Vagina (tissue), 2 donors: ENCODE measurements at places on chromosomes 16 and 17.

DNA sequence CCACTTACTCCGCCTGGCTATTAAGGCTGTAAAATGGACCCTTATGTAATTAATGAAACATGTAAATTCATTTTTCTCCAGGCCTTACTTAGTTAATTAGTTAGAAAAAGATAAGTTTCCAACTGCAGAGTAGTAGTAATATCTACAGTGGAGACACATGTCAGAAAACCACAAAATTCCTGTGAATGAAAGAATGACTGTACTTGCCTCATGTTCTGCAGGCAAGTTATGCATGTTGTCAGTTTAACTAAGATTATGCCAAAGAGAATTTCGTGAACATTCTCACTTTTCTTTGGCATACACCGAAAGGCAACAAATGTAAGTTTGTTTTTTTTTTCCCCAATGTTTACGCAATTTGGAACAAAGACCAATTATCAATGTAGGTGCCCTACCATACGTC, 16.8 kb upstream of the CCL1 start:
- DNase-seq: no peak

- DNase-seq: no peak
Observed at GRCh38 chr17:49022391-49022941, 25.3 kb downstream of the IGF2BP1 start.

GRCh38 chr17:71883845-71884244, 237.0 kb upstream of the SOX9 start:
- DNase-seq: no peak

- no peak for DNase-seq
Observed at GRCh38 chr17:59753522-59754467, 46.3 kb downstream of the VMP1 start.

DNA sequence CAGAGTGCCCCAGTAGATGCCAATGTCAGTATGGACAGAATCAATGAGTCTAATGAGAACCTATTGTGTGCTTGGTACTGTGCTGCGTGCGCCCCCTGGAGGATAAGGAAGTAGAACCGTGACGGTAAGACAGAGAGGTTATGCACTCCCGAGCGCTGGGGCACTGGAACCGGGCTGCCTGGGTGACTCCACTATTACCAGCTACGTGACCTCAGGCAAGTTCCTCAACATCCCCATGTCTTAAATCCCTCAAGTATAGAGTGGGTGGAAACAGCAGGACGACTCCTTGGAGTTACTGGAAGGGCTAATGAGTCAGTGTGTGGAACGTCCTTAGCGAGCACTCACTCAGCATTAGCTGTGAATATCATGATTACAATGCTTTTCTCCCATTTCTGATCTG, 16.2 kb downstream of the CHST4 start:
- DNase-seq: no peak

DNA sequence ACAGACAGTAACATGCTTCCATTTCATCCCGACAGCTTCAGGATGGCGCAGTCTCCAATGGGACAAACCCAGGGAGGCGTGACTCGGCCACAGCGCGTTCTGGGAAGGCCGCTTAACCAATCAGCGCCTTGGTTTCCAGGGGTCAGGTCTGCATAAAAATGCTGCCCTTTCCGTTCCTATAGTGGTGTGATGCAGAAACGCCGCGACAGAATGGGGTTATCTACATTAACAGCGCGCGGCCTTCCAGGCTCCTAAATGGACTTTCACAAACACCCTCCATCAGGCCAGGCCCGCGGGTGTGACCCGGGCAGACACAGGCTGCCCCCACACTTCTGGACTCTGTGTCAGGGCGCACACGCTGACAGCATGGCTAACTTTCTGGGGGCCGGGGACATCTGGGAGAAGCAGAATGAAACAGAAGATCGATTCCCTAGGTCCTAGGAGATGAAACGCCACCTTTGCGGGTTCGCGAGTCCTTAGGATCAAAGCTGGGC, 792 bp downstream of the TMEM231 start:
- peak; percentile 91 for DNase-seq
